ENCODE measurements at places on chromosomes 7 and 10.

- no peak for DNase-seq
Observed at GRCh38 chr7:91045606-91046005, 218.6 kb upstream of the FZD1 start.

DNA sequence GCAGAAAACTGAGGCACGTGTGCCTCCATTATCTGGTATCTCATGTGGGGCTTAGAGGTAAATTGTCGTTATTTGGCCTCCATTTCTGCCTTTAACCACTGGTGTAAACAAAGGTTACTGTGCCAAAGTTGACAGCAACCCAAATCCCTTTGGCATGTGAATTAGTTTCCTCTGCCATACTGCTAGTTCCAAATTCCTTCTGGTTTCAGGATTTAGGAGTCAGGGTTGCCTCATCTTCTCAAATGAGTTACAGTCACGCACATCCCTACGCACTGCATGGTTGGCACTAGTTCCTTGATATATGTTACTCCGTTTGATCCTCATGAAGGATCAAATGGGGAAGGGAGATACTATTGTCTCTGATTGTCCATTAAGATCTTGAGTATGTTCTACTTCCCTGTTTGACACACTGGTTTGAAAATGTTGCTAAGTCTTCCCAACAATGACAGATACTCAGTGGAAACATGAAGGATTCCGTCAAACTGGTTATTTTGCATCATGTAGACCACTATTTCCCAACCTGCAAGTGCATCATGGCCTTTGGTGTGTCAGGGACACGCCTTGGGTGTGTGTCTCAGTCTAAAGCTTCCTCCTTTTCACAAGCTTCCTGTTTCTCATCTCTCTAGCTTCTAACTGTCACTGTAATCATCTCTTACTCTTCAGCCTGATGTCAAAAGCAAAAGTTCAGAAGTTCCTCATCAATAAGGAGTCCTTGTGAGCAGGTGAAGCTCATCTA, at the start of gene LIPN:
Gene LIPN, plus strand, starts transcription at position 655 of the 736 bp plus-strand sequence. CDS start 1,386 bp downstream, outside the sequence.
- DNase-seq = no peak

- DNase-seq = no peak
Observed at GRCh38 chr10:114881901-114882300, 56.1 kb upstream of the TRUB1 start.

GRCh38 chr7:77415823-77416620, at the start of gene GSAP:
Gene GSAP (minus strand): TSS chr7:77416349. CDS start chr7:77416321, 28 bp downstream.
- no peak for DNase-seq

- DNase-seq = no peak
Observed at GRCh38 chr7:105387508-105388355, 989 bp downstream of the SRPK2 start.

DNA sequence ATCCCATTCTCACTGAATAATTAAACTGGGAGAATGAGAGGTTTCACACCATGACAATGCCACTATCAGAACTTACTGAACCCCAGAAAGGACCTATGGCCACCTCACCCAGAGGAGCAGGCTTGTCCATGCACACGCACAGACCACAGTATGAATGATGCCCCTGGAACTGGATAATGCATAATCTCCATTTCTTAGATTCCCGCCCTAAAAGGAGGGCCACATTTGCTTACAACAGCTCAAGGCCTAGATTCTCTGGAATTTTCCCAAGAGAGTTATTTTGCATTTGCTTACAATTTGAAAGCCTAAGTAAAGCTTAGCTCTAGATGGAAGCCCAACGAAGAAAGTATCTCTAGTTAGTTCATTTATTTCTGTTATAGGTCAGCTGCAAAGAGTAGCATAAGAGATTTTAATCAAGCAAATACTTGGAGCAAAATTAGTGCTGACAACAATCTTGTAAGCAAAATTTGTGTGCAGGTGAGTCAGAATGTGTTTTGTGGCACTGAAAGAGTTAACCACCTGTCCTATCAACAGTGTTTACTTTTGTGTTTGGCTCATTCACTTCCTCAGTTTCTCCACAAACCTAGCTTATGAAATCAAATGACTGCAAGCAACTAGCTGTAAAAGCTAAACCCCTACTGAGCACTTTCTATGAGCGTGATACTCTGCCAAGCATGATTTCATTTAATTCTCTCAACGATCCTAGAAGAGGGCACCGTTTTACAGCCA, 32.1 kb downstream of the ELMO1 start:
- no peak for DNase-seq

- DNase-seq = peak; percentile 71
Observed at GRCh38 chr7:43925984-43926797, at the start of gene UBE2D4. Gene UBE2D4 (plus strand): TSS chr7:43926436. CDS start chr7:43926533, 97 bp downstream.

DNA sequence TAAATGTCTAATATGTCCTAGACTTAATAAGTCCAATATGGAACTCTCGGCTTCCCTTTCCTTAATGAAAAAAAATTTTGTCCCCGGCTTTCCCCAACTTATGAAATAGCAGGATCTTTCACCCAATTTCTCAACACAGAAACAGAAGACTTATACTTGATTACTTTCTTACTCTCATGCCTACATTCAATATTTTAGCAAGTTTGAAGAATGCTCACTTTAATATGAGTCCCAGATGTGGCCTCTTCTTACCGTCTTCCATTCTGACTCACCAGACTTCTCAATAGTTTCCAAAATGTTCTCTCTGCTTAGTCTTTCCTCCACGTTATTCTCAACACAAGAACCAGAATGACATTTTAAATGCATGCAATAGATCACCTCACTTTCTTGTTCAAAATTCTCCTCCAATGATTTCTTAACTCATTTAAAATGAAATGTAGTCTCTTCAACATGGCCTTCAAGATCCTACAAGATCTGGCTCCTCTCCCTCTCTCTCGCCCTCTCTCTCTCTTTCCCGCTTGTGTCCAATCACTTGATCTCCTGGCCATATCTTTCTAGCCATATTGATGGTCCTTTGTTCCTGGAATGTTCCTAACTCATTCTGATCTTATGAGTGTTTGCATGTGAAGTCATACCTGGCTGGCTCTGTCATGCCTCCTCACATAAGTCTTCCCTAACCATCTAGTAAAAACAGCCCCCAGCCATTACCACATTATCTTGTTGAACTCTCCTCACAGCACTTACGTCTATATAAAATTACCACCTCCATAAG, 119.7 kb upstream of the FAM3C start:
- DNase-seq = no peak

DNA sequence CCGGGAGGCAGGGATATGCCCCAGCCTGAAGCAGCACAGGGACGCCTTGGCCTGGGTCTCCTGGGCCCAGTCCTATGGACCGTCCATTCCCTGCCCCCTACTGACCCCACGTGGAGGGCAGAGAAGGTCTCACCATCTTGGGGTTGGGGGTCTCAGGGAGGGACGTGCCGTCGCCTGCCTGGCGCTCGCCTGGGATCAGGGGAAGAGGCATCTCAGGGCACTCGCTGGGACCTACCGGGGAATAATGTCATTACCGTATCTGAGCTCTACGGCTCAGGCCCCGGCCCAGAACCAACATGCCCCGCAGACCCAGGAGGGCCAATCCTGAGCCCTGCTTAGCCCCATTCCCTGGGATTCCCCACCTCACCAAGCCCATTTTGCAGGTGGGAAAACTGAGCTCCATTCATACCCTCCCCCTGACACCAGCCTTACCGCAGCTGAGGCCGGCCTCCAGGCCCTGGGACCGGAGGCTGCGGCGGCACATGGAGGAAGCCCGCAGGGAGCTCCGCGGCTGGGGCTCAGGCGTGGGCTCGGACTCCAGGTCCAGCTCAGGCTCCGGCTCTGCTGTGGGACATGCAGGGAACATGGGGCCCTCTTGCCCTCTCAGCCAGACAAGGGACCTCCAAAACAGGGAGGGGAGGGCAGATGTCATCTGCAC, 40.7 kb downstream of the GRID2IP start:
- DNase-seq = no peak

- DNase-seq = no peak
Observed at GRCh38 chr7:67856046-67856445, 859.4 kb downstream of the TYW1 start.

- no peak for DNase-seq
Observed at GRCh38 chr7:99042957-99043356, 101.0 kb downstream of the SMURF1 start.

- DNase-seq = no peak
Observed at GRCh38 chr10:97003804-97004201, 171.7 kb downstream of the LCOR start.

DNA sequence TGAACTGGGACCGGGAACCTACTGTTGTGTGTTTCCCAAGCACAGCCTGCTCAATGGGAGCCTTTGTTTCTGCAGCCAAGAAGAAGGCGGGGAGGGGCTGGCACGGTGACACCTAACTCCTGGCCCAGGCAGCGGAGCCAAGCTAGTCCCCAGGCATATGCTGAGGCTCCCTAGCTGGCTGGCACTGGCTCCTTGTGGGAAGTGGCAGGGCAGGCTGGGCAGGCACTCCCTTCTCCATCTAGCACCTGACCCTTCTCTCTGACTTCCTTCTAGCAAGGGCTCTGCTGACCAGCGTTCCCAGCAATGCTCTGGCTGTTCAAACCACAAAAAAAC, 325.0 kb downstream of the PLXNA4 start:
- DNase-seq = no peak

- no peak for DNase-seq
Observed at GRCh38 chr7:38476764-38477163, 154.4 kb downstream of the AMPH start.

GRCh38 chr7:2099048-2099957, 133.4 kb downstream of the MAD1L1 start:
- no peak for DNase-seq

GRCh38 chr7:116525298-116525912, 569 bp downstream of the CAV1 start:
- DNase-seq = no peak

DNA sequence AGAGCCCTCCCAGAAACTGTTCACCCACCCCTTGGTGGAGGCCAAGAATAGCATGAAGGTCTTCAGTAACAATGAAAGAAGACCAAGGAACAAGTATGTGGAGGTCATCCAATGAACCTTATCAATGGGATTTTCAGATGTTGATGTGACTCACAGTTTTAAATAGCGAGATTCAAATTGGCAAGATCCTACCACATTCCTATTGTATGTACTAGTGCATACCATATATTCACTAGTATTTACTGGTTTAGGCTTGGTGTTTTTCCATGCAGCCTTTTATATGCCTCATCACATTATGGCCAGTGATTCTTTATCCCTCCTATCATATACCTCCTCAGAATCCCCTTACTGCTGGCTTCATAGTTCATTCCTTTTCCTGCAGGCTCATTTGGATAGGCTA, 54.4 kb downstream of the ITGB8 start:
- DNase-seq = no peak

GRCh38 chr7:158613481-158613880, 25.9 kb upstream of the PTPRN2 start:
- DNase-seq = no peak

- DNase-seq = no peak
Observed at GRCh38 chr7:10973942-10974911, 555 bp downstream of the PHF14 start.

GRCh38 chr7:120394595-120394994, 121.6 kb downstream of the KCND2 start:
- no peak for DNase-seq

GRCh38 chr7:12583922-12584321, 13.4 kb downstream of the SCIN start:
- DNase-seq = no peak

DNA sequence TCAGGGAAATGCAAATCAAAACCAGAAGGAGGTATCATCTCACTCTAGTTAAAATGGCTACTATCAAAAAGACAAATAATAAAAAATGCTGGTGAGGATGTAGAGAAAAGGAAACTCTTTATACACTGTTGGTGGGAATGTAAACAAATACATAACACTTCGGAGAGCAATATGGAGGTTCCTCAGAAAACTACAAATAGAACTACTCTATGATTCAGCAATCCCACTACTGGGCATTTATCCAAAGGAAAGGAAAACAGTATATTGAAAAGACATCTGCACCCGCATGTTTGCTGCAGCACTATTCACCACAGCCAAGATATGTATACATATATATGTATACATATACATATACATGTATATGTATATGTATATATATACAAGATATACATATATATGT, 94.2 kb downstream of the C10orf90 start:
- DNase-seq = no peak

- DNase-seq = no peak
Observed at GRCh38 chr10:71848325-71849275, 2.5 kb downstream of the PSAP start.

- DNase-seq = no peak
Observed at GRCh38 chr7:127702938-127703337, 50.9 kb downstream of the SND1 start.

DNA sequence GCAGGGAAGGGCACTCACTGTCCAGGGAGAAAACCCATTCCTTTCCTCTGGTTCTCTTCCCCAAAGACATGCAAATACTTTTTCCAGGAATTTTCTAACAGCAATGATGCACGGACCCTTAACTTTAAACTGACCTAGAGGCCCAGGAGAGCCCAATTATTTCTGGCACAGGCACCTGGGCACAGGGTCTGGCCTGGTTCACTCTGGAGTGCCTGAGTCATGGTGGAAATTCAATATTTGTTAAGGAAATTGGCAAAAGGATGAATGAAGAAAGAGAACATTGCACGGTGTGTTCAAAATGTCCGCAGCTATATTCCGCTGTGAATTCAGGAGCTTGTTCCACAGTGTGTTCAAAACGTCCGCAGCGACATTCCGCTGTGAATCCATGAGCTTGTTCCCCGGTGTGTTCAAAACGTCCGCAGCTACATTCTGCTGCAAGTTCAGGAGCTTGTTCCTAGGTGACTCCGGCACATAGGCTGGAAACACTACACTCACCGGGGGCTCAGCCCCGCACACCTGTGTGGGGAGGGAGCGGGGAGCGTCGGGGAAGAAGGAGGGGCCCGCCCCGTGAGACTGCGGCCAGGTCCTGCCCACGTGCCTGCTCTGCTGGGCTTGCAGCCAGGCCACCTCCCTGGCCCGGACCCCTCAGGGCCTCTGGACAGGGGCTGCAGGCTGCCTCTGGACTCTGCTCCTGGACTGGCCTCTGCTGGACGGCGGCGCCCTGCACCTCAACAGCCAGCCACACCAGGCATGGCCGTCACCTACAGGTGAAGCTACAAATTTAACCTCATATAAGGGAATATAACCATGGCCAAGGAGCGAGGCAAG, 72.0 kb upstream of the FAM20C start:
- DNase-seq = no peak

DNA sequence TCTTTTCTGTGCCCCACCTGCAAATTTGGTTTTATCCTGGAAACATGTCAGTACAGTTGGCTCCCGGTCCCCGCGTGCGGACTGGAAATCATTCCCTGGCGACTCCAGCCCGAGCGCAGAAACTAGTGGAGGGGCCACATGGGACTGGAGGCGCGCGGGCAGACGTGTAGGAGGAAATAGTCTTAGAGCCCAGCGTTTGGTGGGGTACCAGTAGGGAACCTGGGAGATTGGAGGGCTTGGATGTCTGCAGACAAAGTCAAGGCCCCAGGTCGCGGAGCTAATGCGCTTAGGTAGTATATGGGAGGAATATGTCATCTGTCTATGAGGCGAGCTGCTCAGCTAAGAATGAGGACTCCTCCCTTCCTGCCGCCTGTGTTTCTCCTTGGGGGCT, 1.3 kb downstream of the GALNT17 start:
- DNase-seq = no peak

All from GOT3 (cell line).